ENCODE measurements at places on chromosomes 6 and 20.
A peak's percentile ranks its signal among the peaks of the same experiment; 100 is the strongest.

DNA sequence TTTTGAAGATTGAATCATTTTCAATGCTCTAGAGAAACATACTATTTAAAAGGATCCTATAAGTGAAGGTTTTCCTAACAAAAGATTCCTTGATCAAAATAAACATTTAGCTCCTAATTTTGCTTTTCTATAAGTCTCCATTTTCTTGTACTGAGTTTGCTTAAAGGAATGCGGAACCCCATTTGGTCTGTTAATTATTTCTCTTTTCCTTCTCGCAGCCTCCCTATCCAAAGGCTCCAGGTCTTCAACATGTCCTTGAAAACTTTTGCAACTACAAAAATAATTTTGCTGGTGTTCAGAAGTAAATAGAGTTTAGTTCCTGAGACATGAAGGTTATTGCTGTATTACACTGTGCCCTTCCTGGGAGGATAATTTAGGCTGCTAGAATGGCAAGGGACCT, 8.3 kb upstream of the NPEPL1 start:
- no peak for DNase-seq

DNA sequence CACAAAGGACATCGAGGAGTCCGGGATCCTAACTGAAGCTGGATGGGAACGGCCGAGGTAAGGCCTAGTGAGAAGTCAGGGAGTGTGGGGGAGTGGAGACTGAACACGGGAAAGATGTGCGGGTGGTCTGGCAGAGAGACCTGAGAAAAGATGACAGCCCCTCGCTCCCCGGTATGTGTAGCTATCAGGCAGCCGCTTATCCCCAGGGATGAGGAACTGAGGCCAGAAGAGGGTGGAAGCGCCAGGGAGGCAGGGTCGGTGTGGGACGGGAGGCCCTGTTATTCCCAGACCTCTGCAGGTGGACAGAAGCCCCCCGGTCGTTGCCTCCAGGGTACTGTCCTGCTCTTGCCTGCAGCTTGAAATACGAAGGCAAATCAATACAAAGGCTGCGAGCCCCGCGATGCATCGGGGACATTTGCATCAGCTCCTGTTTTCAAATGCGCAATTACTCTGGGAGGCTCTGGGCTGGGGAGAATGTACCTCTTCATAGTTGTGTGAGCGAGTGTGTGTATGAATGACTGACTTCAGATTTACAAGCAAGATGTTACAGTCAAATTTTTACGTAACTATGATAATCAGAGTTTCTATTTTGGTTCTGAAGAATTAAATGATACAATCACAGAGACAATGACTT, 221.3 kb downstream of the QKI start:
- DNase-seq, result no peak

- peak; percentile 15 for DNase-seq
These were observed at the start of gene VGLL2 for GRCh38 chr6:117265410-117266256. Gene VGLL2, plus strand, starts transcription at chr6:117265558. Its CDS starts 206 bp downstream, at chr6:117265764.

GRCh38 chr6:33028220-33028849, 18.9 kb upstream of the HLA-DOA start:
- DNase-seq, result no peak

GRCh38 chr6:45619994-45620471, 242.3 kb upstream of the SUPT3H start:
- DNase-seq, result no peak

DNA sequence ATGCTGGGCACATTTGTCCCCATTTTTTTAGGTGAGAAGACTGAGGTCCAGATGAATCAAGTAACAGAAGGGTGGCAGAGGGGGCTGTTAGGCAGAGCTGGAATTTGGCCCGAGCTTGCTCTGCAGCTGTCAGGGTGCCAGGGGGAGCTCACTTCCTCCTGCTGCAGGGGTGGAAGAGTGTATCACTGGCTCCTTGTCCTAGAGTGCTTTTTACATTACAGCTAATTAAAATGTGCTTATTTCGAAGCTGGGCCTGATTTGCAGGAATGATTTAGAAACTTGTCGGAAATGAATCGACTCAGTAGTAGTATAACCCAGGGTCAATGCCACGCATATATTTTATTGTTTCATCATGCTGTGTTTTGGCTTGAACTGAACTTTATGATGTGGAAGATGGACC, 11.1 kb downstream of the TOX2 start:
- DNase-seq, result no peak

GRCh38 chr6:135226537-135226936, 45.4 kb downstream of the MYB start:
- no peak for DNase-seq

DNA sequence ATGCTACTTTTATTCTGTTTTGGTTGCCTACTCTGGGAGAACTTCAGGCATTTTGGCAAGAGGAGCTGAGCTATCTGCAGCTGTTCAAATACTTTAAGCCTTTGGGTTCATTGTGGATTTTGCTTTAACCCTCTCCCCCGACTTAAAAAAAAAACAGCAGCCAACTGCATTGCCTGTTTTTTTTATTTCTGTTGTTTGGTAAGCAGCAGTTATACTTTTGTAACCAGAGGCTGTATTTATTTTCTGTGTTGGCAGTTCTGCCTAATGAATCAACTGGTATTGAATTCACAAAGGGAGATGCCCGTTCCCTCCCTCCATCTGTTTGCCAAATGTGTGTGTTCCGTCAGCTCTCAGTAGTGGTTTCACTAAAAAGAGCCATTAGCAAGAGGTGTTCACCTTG, 484.0 kb downstream of the UTRN start:
- peak; percentile 93 for DNase-seq

Data from NCI-H146 (cell line).